Small intestine (tissue), 16 donors: ENCODE measurements at places on chromosomes 3 and 15. TPM values are rescaled to one million over a fixed set of nuclear protein-coding genes. Genes with fewer than 3 reads are reported as not detected.
A peak's percentile ranks its signal among the peaks of the same experiment; 100 is the strongest.

Gene TUSC7
- not detected for polyA plus RNA-seq

Gene EBLN2
- polyA plus RNA-seq = not detected

Gene STT3B
- 139 TPM for polyA plus RNA-seq

Gene ARMC8
- 29.0 TPM for polyA plus RNA-seq

Gene WDR49
- polyA plus RNA-seq = 0.60 TPM

Gene LTK
- polyA plus RNA-seq = 13.1 TPM

Gene TTLL13
- 0.07 TPM for polyA plus RNA-seq

Gene AHSG
- 0.53 TPM for polyA plus RNA-seq

Gene CPLX3
- 1.1 TPM for polyA plus RNA-seq

GRCh38 chr3:71064956-71065763 lies 518.4 kb downstream of the FOXP1 start:
- peaks cover 22% of the 10 kb centered on the region for H3K4me1 ChIP-seq
- DNase-seq = peak; percentile 67
- peak overlapping the region; percentile 99 for H3K27ac ChIP-seq
- no peaks in the 10 kb centered on the region for H3K36me3 ChIP-seq
- peak overlapping the region; percentile 72 for H3K4me3 ChIP-seq

- H3K4me1 ChIP-seq = no peaks in the 10 kb centered on the region
Observed at GRCh38 chr15:63887630-63888029, 53.9 kb upstream of the HERC1 start.

GRCh38 chr3:112048911-112049310 lies 14.4 kb downstream of the TMPRSS7 start:
- no peak overlapping the region for H3K4me3 ChIP-seq
- no peak overlapping the region for H3K27ac ChIP-seq
- peak; percentile 12 for DNase-seq
- H3K27me3 ChIP-seq = no peaks in the 10 kb centered on the region
- no peaks in the 10 kb centered on the region for H3K36me3 ChIP-seq
- peaks cover 8% of the 10 kb centered on the region for H3K4me1 ChIP-seq

DNA sequence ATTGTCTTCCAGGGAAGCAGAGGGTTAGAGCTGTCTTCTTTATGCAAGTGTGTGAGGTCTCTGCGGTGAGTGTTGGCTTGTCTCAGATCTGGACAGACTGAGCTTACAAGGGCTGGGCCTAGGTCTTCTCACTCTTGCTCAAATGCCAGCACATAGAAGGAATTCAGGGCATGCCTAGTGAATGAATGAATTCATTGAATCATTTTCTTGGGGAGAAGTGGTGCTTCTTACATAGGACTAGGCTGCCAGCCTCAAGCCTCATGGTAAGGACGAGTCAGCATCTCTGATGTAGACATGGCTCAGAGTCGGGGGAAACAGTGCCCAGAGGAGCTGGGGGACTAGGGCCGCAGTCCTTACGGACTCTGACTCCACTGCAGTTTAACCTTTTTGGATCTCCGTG lies 17.2 kb downstream of the MKRN2 start:
- no peak overlapping the region for H3K4me3 ChIP-seq
- H3K27ac ChIP-seq = no peak overlapping the region
- no peaks in the 10 kb centered on the region for H3K27me3 ChIP-seq
- H3K4me1 ChIP-seq = no peaks in the 10 kb centered on the region

- no peaks in the 10 kb centered on the region for H3K27me3 ChIP-seq
- peak overlapping the region; percentile 92 for H3K4me3 ChIP-seq
- peak overlapping the region; percentile 70 for H3K27ac ChIP-seq
- no peaks in the 10 kb centered on the region for H3K36me3 ChIP-seq
- peaks cover 5% of the 10 kb centered on the region for H3K4me1 ChIP-seq
Observed at GRCh38 chr3:87227835-87228144, 681 bp downstream of the CHMP2B start.

DNA sequence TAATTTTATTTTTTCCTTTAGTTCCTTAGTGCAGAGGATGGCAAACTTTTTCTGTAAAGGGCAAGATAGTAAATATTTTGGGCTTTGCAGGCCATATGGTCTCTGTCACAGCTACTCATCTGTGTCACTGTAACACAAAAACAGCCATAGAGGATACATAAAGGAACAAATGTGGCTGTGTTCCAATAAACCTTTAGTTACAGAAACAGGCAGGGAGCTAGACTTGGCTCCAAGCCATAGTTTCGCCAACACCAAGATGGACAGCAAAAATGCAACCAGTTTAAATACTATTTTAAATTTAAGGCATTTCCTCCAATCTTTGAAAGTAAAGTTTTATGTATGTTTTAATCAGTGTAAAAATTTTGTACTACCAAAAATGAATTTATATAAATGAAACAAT lies 753.4 kb downstream of the FHIT start:
- H3K36me3 ChIP-seq = no peaks in the 10 kb centered on the region
- no peak overlapping the region for H3K4me3 ChIP-seq
- no peak overlapping the region for H3K27ac ChIP-seq
- H3K27me3 ChIP-seq = no peaks in the 10 kb centered on the region
- no peak for DNase-seq

GRCh38 chr3:63611382-63611781 lies 41.1 kb upstream of the SNTN start:
- H3K4me1 ChIP-seq = no peaks in the 10 kb centered on the region
- no peaks in the 10 kb centered on the region for H3K36me3 ChIP-seq
- no peak for DNase-seq
- no peak overlapping the region for H3K4me3 ChIP-seq
- H3K27me3 ChIP-seq = no peaks in the 10 kb centered on the region
- no peak overlapping the region for H3K27ac ChIP-seq

- no peaks in the 10 kb centered on the region for H3K36me3 ChIP-seq
- H3K4me1 ChIP-seq = no peaks in the 10 kb centered on the region
- DNase-seq = no peak
- peaks cover 16% of the 10 kb centered on the region for H3K27me3 ChIP-seq
Observed at GRCh38 chr3:141055536-141056445, 4.6 kb downstream of the SPSB4 start.

DNA sequence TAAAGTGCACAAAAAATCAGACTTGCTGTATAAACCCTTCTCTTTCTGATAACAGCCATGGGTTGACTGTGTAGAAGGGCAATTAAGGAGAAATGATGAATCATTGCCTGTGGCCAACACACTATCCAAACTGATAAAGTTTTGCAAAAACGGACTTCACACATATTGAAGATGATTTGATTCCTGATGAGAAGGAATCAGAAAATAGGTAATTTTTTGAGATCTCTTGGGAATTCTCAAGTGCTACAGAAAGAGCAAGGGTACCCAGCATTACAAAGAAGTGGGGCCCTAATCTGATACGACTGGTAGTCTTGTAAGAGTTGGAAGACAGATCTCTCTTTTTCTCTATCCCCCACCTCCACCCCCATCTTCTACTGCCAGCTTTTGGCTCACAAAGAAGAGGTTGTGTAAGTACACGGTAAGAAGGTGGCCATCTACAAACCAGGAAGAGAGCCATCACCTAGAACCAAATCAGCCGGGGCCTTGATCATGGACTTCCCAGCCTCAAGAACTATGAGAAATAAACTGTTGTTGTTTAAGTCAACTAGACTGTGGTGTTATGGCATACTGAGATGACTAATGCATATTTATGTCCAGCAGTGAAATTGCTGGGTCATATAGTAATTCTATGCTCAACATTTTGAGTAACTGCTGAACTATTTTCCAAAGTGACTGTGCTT lies 254.7 kb downstream of the EDEM1 start:
- DNase-seq = no peak
- H3K27ac ChIP-seq = no peak overlapping the region
- no peaks in the 10 kb centered on the region for H3K36me3 ChIP-seq
- no peaks in the 10 kb centered on the region for H3K27me3 ChIP-seq

- no peaks in the 10 kb centered on the region for H3K36me3 ChIP-seq
- H3K27me3 ChIP-seq = no peaks in the 10 kb centered on the region
- DNase-seq = no peak
Observed at GRCh38 chr15:69830876-69831275, 266.8 kb downstream of the TLE3 start.

DNA sequence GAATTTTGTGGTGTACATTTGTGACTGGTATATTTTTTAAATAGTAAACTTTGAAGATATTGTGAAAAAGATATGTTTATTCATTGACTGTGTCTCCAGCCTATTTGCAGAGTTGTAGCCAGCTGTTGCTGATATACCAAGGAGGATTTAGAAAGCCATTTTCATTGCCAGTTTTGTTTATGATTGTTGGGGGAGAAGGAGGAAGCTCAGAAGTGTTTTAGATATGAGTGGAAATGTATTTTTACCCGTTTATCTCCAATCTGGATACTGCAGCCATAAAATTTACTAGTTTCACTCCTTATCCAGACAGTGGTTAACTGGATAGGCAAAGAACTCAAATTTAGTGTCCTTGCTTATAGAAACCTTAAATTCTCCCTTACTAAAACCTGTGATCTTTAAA lies 18.8 kb downstream of the ATP11B start:
- DNase-seq = no peak
- no peak overlapping the region for H3K4me3 ChIP-seq
- no peaks in the 10 kb centered on the region for H3K27me3 ChIP-seq
- peaks cover 8% of the 10 kb centered on the region for H3K4me1 ChIP-seq
- H3K27ac ChIP-seq = no peak overlapping the region

DNA sequence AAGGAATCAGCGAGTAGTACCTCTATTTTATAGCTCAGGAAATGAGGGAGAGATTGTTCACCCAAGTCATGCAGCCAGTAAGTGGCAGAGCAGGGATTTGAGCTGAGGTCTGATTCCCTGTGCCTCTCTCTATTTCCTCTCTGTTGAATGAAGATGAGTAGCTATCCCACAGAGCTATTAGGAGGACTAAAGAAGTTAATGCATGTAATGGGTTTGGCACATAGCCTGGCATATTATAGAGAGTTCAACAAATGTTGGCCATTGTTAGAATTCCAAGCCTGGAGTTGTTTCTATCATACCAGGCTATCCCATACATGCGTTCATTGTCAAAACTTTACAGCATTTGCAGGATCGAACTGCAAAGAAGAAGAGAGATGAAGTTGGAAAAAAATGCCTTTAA lies 21.8 kb upstream of the KLHL6 start:
- H3K27ac ChIP-seq = no peak overlapping the region
- no peaks in the 10 kb centered on the region for H3K36me3 ChIP-seq
- H3K4me1 ChIP-seq = peaks cover 11% of the 10 kb centered on the region
- DNase-seq = no peak
- no peak overlapping the region for H3K4me3 ChIP-seq

DNA sequence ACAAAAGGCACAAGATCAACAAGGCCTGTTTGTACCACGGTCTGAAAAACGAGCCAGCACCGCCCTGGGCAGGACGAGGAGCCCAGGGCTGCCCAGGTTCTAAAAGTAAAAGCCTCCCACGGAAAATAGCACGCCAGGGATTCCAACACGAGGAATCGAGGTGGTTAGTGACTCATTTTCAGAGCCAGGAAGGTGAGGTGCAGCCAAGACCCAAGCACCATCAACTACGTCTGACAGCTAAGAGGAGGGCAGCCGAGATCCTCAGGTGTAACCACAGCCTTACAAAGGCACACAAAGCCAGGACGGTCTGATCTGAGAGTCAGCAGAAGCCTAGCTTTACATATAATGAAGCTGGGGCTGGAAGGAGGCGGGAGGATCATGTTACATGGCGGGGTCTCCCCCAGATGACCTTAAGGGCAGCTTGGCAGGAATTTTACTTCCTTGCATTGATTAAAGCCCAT lies 52.5 kb downstream of the ATP10A start:
- peak; percentile 13 for DNase-seq
- no peaks in the 10 kb centered on the region for H3K27me3 ChIP-seq
- no peak overlapping the region for H3K4me3 ChIP-seq
- H3K36me3 ChIP-seq = no peaks in the 10 kb centered on the region
- H3K4me1 ChIP-seq = no peaks in the 10 kb centered on the region
